ENCODE measurements at places on chromosomes 1 and 21. TPM values are rescaled to one million over a fixed set of nuclear protein-coding genes. Genes with fewer than 3 reads are reported as not detected.

The VHLL gene
- not detected for total RNA-seq

The HES3 gene
- not detected for total RNA-seq

The DCST1 gene
- total RNA-seq: not detected

The LHX8 gene
- not detected for total RNA-seq

The TNNT2 gene
- not detected for total RNA-seq
